IPS DF 6.9 (cell line): ENCODE measurements at places on chromosomes 7 and 10.

DNA sequence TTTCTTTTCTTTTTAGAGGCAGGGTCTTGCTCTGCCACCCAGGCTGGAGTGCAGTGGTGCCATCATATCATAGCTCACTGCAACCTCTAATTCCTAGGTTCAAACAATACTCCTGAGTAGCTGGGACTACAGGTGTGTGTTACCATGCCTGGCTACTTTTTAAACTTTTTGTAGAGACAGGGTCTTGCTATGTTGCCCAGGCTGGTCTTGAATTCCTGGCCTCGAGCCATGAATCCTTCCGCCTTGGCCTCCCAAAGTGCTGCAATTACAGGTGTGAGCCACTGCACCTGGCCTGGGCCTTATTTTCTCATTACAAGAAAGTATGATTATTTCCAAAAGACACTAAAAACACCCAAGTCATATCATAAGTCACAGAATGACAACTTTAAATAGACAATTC lies 106.6 kb downstream of the CDK6 start:
- no peak overlapping the region for H3K4me3 ChIP-seq
- no peaks in the 10 kb centered on the region for H3K4me1 ChIP-seq
- no peaks in the 10 kb centered on the region for H3K36me3 ChIP-seq

DNA sequence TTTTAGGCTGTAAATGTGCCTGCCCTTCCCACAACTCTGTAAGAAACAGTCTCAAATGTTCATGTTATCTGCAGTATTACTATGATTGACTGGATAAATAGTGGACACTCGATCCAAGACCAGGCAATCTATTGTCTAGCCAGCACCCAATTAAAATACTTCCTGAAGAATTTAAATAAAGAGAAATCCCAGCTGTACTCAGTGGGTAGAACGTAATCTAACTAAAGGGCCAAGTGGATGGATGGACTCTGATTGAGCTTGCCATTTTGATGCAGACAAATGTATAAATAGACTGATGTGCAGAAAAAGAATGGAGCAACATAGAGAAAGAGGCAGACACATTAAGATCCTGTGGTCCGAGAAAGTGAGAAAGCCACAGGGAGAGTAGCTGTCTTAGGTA lies 158.0 kb downstream of the IPMK start:
- H3K4me1 ChIP-seq = no peaks in the 10 kb centered on the region
- H3K36me3 ChIP-seq = no peaks in the 10 kb centered on the region; the same call in 1 of the 2 replicates

DNA sequence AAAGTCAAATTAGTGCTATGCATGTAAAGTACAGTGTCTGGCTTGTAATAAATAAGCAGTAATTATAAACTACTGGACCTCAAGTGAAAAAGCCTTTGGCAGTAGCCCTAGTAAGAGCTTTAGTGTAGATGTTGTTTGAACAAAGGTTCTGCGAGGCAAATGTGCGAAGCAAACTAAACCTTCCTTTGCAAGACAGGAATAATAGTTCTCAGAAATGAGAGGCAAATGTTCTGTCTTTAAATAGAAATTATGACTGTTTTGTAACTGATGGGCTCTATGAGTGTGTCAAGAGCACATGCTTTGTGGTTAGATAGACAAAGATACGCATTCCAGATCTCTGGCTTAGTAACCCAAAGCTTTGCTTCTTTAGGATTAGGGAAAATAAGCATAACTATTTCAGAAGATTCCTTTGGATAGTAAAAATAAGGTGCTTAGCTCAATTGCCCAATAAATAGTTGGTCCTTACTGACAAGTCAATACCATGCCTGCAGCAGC lies 169.2 kb upstream of the CDC14C start:
- H3K4me1 ChIP-seq = no peaks in the 10 kb centered on the region
- H3K36me3 ChIP-seq = no peaks in the 10 kb centered on the region
- no peak overlapping the region for H3K4me3 ChIP-seq
- no peaks in the 10 kb centered on the region for H3K27me3 ChIP-seq

GRCh38 chr10:47379901-47380300 lies 4.2 kb downstream of the ZNF488 start:
- H3K36me3 ChIP-seq = no peaks in the 10 kb centered on the region
- DNase-seq = no peak
- H3K4me1 ChIP-seq = no peaks in the 10 kb centered on the region
- H3K27ac ChIP-seq = no peak overlapping the region

- no peaks in the 10 kb centered on the region for H3K36me3 ChIP-seq
- H3K27ac ChIP-seq = no peak overlapping the region
- no peak overlapping the region for H3K4me3 ChIP-seq
- H3K27me3 ChIP-seq = no peaks in the 10 kb centered on the region
- H3K4me1 ChIP-seq = peaks cover 2% of the 10 kb centered on the region
Observed at GRCh38 chr7:42210779-42211178, 26.2 kb downstream of the GLI3 start.

GRCh38 chr10:12463459-12463838 lies 114.1 kb downstream of the CAMK1D start:
- H3K27me3 ChIP-seq = no peaks in the 10 kb centered on the region
- no peak overlapping the region for H3K27ac ChIP-seq
- no peak for DNase-seq
- no peaks in the 10 kb centered on the region for H3K4me1 ChIP-seq
- H3K4me3 ChIP-seq = no peak overlapping the region

- no peaks in the 10 kb centered on the region for H3K27me3 ChIP-seq
- no peak for DNase-seq
- peaks cover 5% of the 10 kb centered on the region; the same call in 1 of the 2 replicates for H3K4me1 ChIP-seq
Observed at GRCh38 chr10:398954-399353, 263.7 kb downstream of the ZMYND11 start.

- no peak for DNase-seq
- no peak within 1 kb of the TSS for H3K27ac ChIP-seq
- peaks cover 13% of the 10 kb centered on the region for H3K36me3 ChIP-seq
- H3K27me3 ChIP-seq = no peaks in the 10 kb centered on the region
- H3K4me3 ChIP-seq = no peak within 1 kb of the TSS
Observed at GRCh38 chr7:44978511-44979366, at the start of gene MYO1G. TSS of gene MYO1G (minus strand) at chr7:44979015. CDS start at chr7:44978961, 54 bp downstream.

DNA sequence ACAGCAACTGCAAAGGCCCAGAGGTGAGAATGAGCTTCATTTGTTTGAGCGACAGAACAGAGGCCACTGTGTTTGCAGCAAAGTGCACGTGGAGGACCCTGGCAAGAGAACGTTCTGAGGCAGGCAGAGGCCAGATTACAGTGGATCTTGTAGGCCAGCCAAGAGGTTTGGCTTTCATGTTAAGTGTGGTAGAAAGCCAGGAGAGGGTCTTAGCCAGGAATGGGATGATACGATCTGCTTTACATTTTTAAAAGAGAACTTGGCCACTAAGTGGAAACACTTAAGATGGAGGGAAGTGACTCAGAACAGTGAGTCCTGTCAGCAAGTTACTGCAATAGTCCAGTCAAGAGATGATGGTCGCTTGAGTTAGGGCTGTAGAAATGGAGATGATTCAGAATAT lies 4.6 kb downstream of the CCDC136 start:
- no peaks in the 10 kb centered on the region for H3K4me1 ChIP-seq
- no peak for DNase-seq
- 0 out of 2 replicates have a peak, but pooled peaks cover 5% of the 10 kb centered on the region for H3K36me3 ChIP-seq
- H3K27ac ChIP-seq = no peak overlapping the region
- H3K4me3 ChIP-seq = no peak overlapping the region
- H3K27me3 ChIP-seq = no peaks in the 10 kb centered on the region

DNA sequence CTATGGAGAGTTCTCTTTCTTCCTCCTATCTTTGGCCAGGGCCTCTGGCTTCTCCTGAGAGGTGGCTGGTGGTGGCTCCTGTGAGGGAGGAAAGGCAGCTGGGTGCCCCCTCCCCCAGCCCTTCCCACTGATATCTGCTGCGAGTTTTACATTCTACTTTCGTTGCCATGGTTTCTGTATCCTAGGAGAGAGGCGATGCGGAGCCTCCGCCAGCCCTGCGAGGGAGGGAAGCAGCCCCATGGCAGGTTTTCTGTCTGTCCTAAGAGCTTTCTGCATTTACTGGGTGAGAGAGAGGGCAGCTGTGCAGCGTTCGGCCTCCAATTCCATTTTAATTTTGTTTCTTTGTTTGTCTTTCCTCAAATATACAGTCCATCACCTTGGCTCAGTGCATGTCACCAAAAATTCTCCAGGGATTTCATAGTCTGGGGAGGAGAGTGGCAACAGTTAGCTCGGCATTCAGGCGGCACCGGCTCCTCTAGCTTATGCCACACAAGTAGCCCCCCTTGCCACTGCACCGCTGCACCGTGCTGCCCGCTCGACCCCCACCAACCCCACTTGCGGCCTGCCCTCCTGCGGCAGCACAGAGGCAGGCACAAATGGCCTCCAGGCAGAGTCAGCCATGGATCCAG lies 20.4 kb downstream of the DNAJB12 start:
- no peak overlapping the region for H3K27ac ChIP-seq
- peaks cover 13% of the 10 kb centered on the region for H3K36me3 ChIP-seq
- DNase-seq = no peak
- peaks cover 12% of the 10 kb centered on the region for H3K4me1 ChIP-seq
- no peaks in the 10 kb centered on the region for H3K27me3 ChIP-seq

DNA sequence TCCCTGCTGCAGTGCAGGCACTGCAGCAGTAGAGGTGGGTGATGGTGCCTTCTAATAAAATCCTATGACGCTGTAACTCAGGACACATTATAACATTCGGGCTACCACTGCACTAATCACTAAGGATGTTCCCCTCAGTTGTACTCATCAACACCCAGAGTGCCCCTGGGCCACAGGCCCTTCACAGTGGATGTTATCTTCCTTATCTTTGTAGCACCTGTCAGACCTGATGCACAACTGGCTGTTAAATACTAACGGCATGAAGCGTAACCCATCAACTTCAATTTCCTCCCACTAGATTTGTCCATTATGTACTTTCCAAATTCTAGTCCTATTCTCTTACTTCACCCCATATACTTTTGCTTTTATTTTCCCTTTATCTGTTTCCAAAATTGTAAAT lies 66.3 kb downstream of the PARD3 start:
- DNase-seq = no peak
- H3K27ac ChIP-seq = no peak overlapping the region
- no peaks in the 10 kb centered on the region for H3K36me3 ChIP-seq
- H3K4me1 ChIP-seq = peaks cover 4% of the 10 kb centered on the region

- no peaks in the 10 kb centered on the region for H3K4me1 ChIP-seq
- H3K27ac ChIP-seq = no peak overlapping the region
- H3K27me3 ChIP-seq = no peaks in the 10 kb centered on the region
- H3K4me3 ChIP-seq = no peak overlapping the region
Observed at GRCh38 chr7:119949053-119949452, 323.9 kb upstream of the KCND2 start.

DNA sequence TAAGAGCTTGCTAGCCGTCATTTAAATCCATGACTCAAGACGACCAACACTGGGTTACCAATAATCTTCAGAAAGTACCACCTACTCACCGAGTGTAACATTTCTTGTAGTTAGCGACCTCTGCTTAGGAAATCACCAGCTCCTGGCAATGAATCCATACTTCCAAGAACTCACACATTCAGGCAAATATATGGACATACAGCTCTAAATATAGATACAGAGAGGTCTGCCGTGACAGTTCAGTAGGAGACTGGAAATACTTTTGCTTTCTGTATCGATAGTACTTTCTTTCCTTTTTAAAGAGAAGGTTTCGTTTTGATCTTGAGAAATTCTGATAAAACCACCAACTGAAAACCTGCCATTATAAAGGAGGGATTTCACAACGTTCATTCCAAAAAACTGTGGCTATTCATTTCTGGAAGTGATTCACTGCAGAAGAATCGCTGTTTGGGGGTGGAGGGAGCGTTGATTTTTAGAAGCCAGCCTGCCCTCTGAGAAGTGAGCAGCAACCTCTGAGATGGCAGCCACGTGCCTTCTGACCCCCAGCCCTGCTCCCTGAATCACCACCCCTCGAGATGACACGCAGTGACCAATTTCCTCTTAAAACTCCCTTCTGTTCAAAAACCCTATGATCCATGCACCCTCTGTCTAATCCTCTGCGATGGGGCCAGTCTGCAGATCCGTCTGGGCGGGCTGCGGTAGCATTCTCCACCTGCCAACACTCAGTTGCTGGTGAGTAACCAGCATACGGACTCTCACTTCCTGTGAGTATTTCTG lies 179.0 kb upstream of the KLF14 start:
- no peak overlapping the region for H3K4me3 ChIP-seq
- no peak for DNase-seq
- no peak overlapping the region for H3K27ac ChIP-seq
- H3K36me3 ChIP-seq = no peaks in the 10 kb centered on the region
- no peaks in the 10 kb centered on the region for H3K27me3 ChIP-seq

DNA sequence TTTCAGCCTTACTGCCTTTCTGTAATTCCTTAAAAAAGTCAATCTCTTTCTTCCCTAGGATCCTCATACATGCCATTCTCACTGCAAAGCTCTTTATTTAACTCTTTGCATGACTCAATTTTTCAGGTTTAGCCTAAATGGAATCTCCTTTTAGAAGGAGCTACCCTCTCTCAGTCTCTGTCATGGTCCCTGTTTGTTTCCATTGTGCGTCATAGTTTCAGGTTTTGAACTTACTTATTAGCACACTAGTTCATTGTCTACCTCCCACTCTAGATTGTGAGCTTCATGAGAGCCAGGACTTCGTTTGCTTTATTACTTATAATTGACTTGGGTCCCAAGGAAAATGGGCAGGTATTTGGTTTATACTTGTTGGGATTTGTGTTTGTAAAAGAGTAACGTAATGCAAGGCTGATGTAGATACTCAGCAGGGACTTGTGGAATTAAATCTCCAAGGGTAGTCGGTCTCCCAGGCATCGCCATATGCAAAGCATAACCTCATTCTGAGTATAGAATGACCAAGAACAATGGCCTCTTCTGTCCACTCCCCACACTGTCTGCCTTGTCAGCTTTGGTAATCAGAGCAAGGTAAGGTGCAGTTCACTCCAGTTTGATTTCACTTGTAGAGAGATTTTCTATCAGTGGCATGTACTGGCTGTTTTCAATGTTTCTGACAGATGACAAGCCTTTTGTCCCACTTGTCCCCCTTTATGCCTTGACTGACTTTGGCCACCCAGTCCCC lies 252.0 kb downstream of the SORCS3 start:
- no peak overlapping the region for H3K27ac ChIP-seq
- no peaks in the 10 kb centered on the region for H3K4me1 ChIP-seq
- no peaks in the 10 kb centered on the region for H3K27me3 ChIP-seq
- no peaks in the 10 kb centered on the region for H3K36me3 ChIP-seq
- no peak for DNase-seq

GRCh38 chr10:73251683-73252444 lies 580 bp downstream of the MRPS16 start:
- no peaks in the 10 kb centered on the region for H3K27me3 ChIP-seq
- H3K36me3 ChIP-seq = no peaks in the 10 kb centered on the region
- no peaks in the 10 kb centered on the region for H3K4me1 ChIP-seq
- DNase-seq = no peak
- peak overlapping the region; percentile 48; the same call in 1 of the 2 replicates for H3K4me3 ChIP-seq

DNA sequence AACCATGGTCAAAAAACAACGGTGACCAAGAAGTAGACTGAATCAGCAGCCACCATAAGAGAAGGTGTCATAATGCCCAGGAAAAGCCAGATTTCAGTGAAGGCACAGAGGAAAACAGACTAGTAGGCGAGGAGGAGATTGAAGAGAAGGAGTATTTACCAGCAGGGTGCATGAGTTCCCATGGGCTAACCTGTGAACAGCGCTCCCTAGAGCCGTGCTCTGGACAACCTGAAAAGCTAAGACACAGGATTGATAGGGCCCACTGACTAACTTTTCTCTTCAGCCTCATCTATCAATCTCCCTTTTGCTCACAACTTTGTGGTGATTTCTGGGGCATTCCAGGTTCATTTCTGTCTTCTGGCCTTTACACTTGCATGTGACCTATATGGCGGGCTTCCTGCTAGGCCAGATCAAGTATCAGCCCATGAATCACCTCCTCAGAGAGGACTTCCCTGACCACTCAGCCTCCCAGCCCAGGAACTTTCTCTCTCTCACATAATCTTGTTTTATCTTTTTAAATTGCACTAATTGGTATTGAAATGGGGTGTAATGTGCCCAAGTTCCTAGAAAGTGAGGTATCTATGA lies 12.8 kb downstream of the ANKRD22 start:
- H3K4me1 ChIP-seq = 0 out of 2 replicates have a peak, but pooled peaks cover 1% of the 10 kb centered on the region
- no peaks in the 10 kb centered on the region for H3K36me3 ChIP-seq
- no peak overlapping the region for H3K27ac ChIP-seq
